A549 (cell line): ENCODE measurements at places on chromosomes 7 and 10.
A peak's percentile ranks its signal among the peaks of the same experiment; 100 is the strongest.

GRCh38 chr7:92698237-92698841 lies 108.1 kb upstream of the FAM133B start:
- DNase-seq, result peak; percentile 34

- no peak for DNase-seq
Observed at GRCh38 chr7:31410265-31410664, 69.7 kb upstream of the NEUROD6 start.

- no peak for DNase-seq
Observed at GRCh38 chr10:63145782-63146181, 12.7 kb downstream of the NRBF2 start.

GRCh38 chr7:151796871-151797537 lies 79.9 kb downstream of the PRKAG2 start:
- DNase-seq, result no peak

DNA sequence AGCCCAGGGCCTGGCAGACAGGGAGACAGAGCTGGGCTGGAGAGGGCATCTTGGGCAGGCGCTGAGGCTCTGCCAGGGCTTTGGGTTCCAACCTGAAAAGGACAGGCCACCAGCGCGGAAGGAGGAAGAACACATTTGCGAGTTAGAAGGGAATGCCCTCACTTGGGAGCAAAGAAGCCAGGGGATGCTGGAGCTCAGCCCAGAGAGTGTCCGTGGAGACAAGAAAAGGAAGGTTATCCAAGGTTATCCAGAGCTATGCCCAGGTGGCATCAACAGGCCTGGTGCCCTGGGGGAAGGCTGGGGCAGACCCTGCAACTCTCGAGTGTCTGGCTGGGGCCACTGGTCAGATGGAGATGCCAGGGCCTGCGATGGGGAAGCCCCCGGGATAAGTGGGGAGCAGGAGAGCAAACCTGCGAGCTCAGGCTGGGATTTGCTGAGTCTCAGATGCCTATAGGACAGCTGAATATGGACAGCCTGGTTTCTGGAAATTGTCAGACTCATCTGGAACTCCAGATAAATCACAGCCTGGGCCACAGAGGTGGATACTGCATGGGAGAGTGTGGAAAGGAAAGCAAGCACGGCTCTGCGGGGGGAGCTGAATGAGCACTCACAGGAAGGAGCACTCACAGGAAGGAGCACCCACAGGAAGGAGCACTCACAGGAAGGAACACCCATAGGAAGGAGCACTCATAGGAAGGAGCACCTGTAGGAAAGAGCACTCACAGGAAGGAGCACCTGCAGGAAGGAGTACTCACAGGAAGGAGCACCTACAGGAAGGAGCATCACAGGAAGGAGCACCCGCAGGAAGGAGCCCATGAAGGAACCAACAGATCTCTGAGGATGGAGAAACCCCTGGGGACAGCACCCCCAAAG lies 152.1 kb downstream of the ADAM12 start:
- no peak for DNase-seq

GRCh38 chr7:91832493-91833045 lies 47.9 kb downstream of the MTERF1 start:
- DNase-seq, result no peak

DNA sequence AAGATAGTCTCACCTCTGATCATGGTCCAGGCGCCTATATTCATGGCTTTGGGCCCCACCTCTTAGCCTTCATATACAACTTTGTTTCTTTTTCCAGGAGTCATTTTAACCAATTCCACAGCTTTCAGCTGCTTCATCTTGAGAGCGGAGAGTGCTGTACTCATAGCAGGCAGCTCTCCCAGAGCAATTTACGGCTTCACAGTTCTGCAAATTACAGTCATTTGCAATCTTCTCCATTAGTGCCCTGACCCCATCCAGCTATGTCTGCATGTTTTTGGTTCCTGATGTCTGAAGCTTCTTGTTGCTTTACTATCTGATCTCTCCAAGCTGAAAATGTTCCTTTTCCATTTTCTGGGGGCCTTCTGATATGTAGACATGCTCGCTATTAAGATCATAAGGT lies 18.0 kb upstream of the MEST start:
- no peak for DNase-seq

- no peak for DNase-seq
Observed at GRCh38 chr10:2525781-2526180, 541.6 kb upstream of the PFKP start.

DNA sequence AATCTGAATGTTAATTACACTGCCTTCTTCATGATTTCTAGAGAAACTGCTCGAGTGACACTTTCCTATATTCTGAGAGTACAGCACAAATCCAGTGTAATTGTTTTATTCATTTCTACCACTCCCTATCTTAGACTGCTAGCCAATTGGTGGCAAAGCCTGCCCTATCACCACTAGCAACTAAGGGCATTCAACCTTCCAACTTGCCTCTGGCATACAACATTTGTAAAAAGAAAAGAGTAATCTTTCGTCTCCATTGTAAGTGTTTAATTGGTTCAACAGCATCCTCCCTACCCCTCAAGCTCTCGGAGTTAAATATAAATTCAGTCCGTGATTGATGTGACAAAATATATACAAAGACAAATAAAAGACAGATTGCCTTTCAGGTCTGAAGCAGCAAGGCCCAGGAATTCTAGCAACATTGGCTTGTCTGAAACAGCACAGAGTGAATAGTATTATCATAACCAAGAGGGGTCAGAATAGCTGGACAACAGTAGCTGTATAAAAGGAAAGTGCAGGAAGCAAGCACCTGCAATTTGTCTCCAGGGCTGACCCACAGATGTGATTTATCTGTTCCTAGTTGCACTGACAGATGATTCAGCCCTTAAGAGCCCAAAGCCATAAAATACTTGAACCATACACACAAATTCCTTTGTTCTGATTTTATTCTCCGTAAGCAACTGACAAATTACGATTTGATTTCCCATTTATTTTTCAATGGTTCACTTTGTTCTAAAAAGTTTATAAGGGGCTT lies 47.6 kb upstream of the ANKRD1 start:
- peak; percentile 31 for DNase-seq
